Esophagus squamous epithelium (tissue), 5 donors: ENCODE measurements at places on chromosomes 4 and X.

GRCh38 chrX:55119712-55120111 is 30.9 kb downstream of the PAGE2 start:
- no peak for DNase-seq

GRCh38 chr4:151555151-151555945 is 146.4 kb downstream of the FHIP1A start:
- DNase-seq: no peak

- DNase-seq: no peak
These were observed 11.4 kb downstream of the ANK2 start for GRCh38 chr4:113060853-113061252.

DNA sequence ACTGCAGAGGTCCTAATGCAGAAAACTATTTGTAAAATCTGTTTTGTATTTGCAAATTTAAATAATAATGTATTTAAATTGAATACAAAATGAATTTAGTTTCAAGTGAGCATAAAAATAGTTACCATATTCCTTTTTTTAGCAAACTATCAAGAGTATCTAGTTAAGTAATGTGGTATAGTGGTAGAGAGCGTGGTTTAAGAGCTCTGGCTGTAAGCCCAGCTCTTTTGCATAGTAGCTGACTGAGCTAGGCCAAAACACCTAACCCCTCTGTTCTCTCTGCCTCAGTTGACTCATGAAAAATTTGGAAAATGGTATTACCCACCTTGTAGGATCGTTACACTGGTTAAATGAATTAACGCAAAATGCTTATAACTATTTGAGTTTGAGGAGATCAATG is 18.1 kb upstream of the ADAD1 start:
- no peak for DNase-seq

- peak; percentile 1 for DNase-seq
These were observed 27.3 kb upstream of the CRLF2 start for GRCh38 chrX:1239681-1240142.

DNA sequence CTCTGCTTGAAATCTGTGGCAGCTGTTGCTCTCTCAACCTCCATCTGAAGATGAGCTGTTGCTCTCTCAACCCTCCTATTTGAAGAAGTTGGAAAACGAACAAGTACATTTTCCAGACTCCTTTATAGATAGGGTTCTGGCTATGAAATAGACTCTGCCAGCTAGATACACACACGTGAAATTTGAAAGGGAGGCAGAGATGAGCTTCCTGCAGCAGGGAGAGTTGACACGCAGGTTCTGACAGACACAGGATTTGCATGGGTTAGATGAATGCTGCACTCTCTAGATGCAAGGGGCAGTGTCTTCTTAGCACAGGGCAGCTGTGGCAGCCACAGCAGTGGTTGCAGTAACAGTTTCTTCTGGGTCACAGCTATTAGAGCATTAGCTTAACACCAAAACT is 8.0 kb upstream of the PYURF start:
- no peak for DNase-seq

DNA sequence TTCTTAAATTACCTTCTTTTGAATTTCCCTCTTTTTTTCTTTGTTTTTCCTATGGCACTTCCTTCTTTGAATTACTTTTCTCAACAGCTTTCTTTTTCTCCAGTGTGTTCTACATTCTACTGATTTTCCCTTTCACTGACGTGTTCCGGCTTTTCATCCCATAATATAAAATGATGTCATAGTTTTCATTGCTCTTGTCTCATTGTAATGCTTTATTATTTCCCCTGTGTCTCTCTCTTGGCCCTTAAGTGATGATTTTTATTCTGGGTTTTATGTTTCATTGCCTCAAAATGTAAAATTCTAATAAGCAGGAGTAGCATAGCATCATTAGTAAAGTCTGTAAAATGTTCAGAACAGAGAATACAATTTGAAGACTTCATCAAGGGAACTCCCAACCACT is 299.3 kb downstream of the KCTD8 start:
- DNase-seq: no peak

- DNase-seq: no peak
These were observed 84.7 kb upstream of the RAPGEF2 start for GRCh38 chr4:159018062-159018629.

DNA sequence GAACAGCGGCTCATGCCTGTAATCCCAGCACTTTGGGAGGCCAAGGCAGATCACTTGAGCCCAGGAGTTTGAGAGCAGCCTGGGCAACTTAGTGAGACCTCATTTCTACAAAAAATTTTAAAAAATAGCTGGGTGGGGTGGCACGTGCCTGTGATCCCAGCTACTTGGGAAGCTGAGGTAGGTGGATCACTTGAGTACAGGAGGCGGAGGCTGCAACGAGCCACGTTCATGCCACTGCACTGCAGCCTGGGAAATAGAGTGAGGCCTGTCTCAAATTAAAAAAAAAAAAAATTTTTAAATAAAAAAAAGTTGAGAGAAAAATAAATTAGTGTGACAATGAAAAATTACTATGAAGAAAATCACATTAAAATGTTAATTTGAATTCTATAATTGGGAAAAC is 10.5 kb downstream of the VEGFC start:
- DNase-seq: no peak

GRCh38 chrX:19990151-19990555 is 708 bp downstream of the BCLAF3 start:
- no peak for DNase-seq

- no peak for DNase-seq
These were observed 238.9 kb downstream of the SLC7A11 start for GRCh38 chr4:138003248-138003647.

DNA sequence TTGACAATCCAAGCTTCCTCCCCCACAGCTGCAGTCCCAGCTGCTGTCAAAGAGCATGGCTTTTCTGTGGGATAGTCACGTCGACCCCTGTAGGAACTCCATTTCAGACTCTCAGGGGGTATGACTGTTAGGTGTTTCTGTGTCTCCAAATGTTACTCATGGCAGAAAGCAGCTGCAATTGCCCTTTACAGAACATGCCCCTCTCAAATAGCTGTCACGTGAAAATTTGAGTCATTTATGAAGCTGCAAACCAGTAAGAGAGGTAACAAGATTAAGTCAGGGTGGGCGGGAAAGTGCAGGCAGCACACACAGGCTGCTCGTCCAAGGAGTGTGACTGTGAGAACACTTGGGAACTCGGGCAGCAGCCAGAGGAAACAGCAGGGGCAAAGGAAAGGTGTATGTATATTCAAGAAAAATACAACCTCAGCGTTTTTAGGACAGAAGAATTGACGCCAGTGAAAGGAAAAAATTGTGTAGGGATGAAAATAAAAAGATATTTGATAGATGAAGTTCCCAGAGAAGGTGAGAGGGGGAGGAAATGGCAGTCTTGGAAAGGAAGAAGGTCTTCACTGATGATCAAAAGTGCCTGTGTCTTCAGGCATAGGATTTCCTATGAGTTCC is 66.5 kb upstream of the TMEM184C start:
- DNase-seq: no peak

- DNase-seq: no peak
These were observed 10.9 kb downstream of the MTHFD2L start for GRCh38 chr4:74168841-74169240.

- no peak for DNase-seq
These were observed 4.7 kb downstream of the RIPPLY1 start for GRCh38 chrX:106898462-106898861.

- DNase-seq: no peak
These were observed 9.2 kb upstream of the GABRA4 start for GRCh38 chr4:47002580-47002979.

DNA sequence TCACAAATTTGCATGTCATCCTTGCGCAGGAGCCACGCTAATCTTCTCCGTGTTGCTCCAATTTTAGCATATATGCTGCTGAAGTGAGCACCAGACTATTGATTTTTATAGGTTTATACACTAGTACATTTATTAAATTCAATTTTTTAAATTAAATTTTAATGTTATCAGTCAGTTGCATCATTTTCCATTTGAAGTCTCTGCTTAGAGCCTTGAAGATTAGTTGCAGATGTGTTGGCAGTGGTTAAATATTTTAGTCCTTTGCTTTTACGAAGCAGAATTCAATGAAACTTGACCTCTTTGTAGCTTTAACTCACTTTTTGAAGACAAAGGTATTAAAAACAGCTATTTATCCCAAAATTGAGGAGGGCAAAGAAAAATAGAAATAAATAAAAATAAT is 16.5 kb downstream of the TRAPPC11 start:
- DNase-seq: no peak

DNA sequence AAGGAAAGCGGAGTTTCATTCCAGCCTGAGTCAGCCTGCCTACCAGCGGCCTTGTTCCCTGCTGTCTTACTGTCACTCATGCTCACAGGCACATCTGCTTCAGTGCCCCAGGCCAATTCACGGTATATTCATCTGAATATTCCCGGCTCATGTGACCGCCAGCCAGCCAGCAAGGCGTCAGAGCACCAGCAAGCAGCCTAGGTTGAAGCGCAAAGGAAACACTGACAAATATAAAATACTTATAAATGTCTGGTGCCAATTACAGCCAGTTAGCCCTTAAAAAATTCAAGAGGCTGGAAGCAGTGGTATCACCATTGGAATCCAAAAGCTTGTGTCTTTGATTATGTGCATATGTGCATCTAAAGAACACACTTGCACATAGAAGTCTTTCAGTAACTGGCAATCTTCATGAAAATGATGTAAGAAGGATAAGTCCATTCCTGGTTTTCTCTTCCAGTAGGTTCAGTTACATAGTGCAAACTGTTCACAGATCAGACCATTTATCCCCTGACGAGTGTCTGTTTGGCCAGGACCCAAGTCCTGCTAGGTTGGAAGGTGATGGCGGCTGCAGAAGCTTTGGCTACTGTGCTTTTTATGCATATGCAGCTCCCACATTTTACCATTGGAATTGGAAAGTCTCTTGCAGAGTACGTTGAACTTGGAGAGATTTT is 61.3 kb downstream of the LUZP4 start:
- DNase-seq: no peak

DNA sequence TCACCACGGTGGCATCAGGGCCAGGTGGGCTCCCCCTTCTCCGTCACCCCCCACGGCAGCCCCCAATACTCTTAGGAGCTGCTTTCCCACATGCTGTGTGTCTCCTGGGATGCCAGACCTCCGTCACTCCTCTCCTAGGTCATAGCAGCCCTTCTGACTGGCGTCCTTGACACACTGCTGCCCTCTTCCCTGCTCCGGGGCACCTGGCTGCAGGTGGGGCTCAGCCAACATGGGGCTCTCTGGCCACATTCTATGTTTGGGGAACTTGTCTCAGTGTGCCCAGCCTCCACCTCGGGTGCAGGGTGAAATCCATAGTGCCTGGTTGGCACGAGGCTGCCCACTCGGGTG is 13.8 kb downstream of the TMEM175 start:
- no peak for DNase-seq

GRCh38 chr4:2280531-2281300 is 18.8 kb upstream of the MXD4 start:
- DNase-seq: no peak

GRCh38 chrX:140712413-140713173 is 3.0 kb downstream of the LINC00632 start:
- DNase-seq: no peak

DNA sequence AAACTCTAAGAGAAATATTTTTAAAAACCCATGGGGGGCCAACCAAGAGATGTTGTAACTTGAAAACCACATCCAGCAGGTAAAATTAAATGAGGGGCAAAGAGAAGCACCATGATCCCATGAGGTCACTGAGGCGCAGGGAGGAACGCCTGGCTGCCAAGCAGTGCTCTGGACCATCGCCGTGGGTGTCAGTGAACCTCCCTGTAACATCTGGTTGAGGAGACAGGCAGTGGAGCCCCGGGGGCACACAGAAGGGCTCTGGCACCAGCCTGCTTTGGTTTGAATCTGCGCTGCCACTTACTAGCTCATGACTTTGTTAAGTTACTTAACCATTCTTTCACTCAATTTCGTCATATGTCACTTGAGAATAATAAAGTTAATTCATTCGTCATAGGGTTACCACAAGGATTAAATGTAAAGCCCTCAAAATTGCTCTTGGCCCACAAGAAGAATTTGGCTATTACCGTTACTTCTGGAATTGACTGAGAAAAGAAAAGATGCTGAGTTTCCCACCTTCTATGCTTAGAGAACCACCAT is 41.6 kb upstream of the SLC25A4 start:
- DNase-seq: no peak

DNA sequence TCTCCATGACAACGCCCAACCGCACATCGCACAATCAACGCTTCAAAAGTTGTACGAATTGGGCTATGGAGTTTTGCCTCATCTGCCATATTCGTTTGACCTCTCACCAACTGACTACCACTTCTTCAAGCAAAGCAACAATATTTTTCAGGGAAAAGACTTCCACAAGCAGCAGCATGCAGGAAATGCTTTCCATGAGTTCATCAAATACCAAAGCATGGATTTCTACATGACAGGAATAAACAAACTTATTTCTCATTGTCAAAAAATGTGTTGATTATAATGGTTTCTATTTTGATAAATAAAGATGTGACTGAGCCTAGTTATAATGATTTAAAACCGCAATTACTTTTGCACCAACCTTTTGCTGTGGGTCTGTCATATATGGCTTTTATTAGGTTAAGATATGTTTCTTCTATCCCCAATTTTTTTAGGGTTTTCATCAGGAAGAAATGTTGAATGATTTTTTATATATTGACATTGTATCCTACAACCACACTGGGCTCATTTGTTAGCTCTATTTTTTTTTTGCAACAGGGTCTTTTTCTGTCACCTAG is 138.4 kb downstream of the PWWP3B start:
- DNase-seq: no peak

- no peak for DNase-seq
These were observed 175.8 kb downstream of the COMMD8 start for GRCh38 chr4:47287735-47288134.

- no peak for DNase-seq
These were observed 84.9 kb downstream of the IL13RA2 start for GRCh38 chrX:114932550-114932949.

GRCh38 chr4:17283832-17284231 is 228.1 kb downstream of the QDPR start:
- no peak for DNase-seq

DNA sequence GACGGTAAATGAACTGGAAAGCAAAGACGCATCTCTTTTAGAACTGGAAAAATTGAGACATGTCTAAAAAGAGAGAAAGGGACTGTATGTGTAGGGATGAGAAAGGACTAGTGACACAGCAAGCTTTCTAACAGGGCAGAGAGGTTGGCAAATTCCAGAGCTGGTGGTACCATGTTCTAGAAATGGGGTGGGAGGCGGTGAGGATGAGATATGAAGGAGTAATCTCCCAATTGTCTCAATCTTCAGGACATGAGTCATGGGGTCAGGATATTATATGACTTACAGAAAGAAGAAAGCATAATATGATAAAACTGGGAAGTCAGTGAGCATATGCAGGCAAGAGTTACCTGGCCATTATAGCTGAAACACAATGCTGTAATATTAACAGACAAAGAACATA is 14.2 kb downstream of the TAB3 start:
- DNase-seq: no peak

- no peak for DNase-seq
These were observed 52.0 kb upstream of the FRAS1 start for GRCh38 chr4:78005086-78005485.

DNA sequence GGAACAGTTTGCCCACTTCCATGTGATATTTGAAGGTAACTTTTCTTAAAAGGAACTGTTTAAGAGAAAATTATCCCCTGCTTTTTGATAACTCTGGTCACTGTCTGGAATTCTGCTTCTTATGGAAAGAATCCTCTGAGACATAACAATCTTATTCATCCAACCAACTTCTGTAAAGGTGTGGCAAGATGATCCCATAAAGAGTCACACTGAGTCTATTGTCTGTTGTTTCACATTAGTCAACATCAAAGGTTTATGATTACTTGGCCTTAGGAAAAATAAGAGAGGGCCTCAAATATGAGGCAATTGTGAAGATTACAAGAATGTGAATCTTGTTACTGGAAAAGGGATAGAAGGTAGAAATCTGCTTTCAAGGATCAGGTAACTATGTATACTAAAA is 88.0 kb upstream of the MAGEB18 start:
- DNase-seq: no peak
